ENCODE measurements at places on chromosomes 12 and 14. TPM values are rescaled to one million over a fixed set of nuclear protein-coding genes. Genes with fewer than 3 reads are reported as not detected.

Gene NGB
- not detected for total RNA-seq

Gene ADAM20
- 1.1 TPM for total RNA-seq

Gene ZNF891
- total RNA-seq: 1.1 TPM

Gene HRK
- total RNA-seq: under 0.01 TPM

Gene OVCH1
- total RNA-seq: 0.98 TPM

Gene SLCO1B1
- not detected for total RNA-seq
